ENCODE measurements at places on chromosomes 12 and 14.

- peak; percentile 44 for DNase-seq
These were observed 2.8 kb downstream of the TNS2 start for GRCh38 chr12:53052419-53053217.

- peak; percentile 79 for DNase-seq
These were observed 9.4 kb downstream of the LHX5 start for GRCh38 chr12:113462117-113462774.

GRCh38 chr12:2320841-2321240 lies 268.1 kb downstream of the CACNA1C start:
- DNase-seq: no peak

DNA sequence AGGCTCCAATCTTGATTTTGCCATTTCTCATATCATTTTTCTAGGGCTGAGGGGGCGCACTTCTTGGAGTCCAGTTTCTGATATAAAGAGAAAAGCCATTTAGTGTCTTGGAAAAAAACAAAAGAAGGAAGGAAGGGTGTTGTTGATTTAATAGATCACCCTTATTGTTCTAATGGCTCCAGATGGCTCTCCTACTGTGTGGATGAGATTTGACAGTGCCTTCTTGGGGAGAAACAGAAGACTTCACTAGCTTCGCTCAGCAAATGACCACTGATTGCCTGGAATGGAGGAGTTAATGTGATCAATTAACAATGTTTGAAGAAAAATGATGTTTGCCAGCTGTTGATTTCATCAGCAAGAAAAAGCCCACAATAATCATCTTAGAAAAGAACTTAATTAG lies 216.2 kb downstream of the APAF1 start:
- DNase-seq: no peak

- DNase-seq: no peak
These were observed 26.2 kb upstream of the NPFF start for GRCh38 chr12:53533471-53533870.

GRCh38 chr14:40345334-40345733 lies 913.1 kb upstream of the FBXO33 start:
- no peak for DNase-seq

Data from RPMI8226 (cell line).